ENCODE measurements at places on chromosomes 2 and 18.
A peak's percentile ranks its signal among the peaks of the same experiment; 100 is the strongest.

GRCh38 chr2:134039912-134040581 lies 213.8 kb upstream of the MGAT5 start:
- DNase-seq = no peak

GRCh38 chr2:132623096-132623839 lies 46.7 kb downstream of the LYPD1 start:
- no peak for DNase-seq

- DNase-seq = no peak
These were observed 83.5 kb downstream of the RBM43 start for GRCh38 chr2:151178207-151178606.

DNA sequence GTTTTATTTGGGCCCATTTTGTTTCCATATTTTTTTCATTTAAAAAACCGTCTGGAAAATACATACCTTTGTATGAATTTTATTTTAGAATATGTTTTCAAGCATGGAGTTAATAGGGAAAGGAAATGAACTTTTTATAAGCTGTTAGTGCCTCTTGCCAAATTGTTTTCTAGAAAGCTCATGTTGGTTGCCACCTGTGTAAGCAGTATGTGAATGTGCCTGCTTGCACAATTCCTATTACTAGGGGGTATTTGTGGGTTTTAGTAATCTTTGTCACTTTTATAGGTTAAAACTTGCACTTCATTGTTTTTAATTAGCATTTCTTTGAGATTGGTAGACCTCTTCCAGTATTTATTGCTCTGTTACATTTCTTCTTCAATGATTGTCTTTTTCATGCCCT lies 107.3 kb downstream of the TANC1 start:
- no peak for DNase-seq

DNA sequence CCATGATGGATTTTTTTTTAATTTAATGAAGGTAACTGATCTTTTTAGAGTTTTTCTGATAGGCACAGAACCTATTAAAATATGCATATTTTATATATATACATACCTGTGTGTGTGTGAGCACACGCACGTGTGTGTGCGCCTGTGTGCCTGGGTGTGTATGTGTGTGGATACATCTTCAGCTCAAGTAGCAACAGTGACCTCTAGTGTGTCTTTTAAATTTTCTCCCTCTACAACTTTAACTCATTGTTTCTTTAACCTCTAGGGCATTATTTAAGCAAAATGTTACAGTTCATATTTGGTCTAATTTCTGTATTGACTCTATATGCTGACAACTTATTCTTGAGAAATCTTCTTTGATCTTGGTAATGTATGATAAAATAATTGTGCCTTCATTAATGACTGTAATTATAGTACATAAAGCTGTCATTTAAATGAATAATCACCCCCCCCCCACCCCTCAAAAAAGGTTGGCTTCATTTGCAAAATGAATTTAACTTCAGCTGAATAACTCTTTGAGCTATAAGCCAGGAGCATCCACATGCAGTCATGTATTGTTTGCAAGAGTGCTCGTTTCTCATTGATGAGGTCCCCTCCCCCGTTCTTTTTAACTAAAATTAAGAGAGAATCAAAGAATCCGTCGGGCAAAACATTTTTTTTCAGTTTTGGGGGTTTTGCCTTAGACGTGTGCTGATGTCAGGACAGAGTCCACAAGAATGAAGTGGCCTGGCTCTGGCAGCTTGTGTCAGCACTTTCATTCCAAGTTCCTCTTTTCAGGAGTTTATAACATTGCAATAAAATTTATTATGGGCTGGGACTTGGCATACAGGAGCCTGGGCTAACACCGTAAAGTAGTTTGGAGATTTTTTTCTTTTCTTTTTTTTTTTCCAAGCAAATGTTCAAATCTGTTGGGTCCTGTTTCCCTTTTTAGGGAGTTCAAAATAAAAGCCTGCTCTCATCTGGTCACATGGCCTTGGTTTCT lies 80.0 kb downstream of the ETAA1 start:
- DNase-seq = peak; percentile 44

DNA sequence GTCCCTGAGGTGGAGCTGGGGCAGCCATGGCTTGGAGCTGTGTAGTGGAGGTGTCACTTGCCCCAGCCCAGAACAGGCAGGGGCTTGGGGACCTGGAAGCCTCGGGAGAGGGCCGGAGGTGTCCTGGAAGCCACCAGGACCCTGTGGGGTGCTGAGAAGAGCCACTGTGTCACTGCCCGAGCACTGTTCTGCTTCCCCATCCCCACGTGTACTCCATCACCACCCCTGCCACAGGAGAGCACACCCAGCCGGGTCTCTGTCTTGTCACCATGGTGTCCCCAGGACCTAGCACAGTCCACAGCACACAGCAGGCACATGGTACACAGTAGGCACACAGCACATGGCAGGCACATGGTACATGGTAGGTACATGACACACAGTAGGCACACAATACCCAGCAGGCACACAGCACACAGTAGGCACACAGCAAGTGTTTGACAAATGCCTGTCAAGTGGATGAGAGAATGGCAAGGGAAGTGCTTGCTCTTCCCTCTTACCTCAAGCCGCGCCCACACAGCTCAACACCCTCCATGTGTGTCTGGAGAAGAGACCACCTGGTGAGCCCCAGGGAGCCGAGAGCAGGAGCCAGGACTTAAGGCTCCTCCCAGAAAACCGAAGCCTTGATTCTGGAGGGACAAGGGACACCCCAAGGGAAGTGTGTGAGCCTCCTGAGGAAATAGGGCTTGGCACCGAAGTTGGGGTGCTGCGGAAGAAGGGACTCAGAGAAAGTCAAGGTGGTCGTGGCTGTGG lies 13.3 kb downstream of the MBP start:
- no peak for DNase-seq

DNA sequence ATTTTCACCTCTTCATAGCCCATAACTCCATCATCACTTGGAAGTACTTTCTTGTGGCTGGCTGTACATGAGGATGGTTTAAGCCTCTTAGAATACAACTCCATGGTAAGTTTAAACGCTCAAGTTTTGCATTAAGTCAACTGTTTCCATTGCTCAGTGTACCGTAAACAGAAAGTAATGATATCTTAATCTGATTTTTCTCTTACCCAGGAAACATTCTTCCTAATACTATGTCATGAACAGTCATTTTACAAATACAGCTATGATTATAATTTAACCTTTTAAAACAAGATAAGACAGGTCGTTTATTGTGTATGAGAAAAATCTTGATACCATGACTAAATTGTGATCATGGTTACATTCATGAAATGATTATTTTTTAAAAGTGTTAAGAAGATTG lies 11.6 kb upstream of the DYNC2LI1 start:
- no peak for DNase-seq

- DNase-seq = no peak
These were observed 1040.7 kb upstream of the SLC39A10 start for GRCh38 chr2:194616334-194616733.

GRCh38 chr2:154231021-154231420 lies 359.3 kb downstream of the GALNT13 start:
- no peak for DNase-seq

DNA sequence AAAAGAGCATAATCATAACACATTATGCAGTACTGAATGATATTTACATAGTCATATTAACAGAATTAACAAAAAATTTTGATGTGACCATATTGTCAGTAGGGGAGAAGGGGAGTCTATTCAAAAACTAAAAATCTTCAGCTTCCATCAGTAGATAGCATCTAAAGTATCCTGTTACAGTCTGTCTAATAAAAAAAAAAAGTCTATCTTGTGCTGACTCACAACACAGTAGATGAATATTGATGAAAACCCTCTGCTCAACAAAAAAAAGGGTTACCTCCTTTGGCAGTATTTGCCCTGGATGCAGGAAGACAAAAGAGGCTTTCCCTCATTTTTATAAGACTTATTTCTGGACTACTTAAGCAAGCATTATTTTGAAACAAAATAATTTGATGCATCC lies 27.3 kb downstream of the GRB14 start:
- DNase-seq = no peak

GRCh38 chr2:39266139-39266805 lies 22.5 kb upstream of the CDKL4 start:
- DNase-seq = no peak

- DNase-seq = no peak
These were observed 30.4 kb downstream of the CYTIP start for GRCh38 chr2:157413326-157414035.

DNA sequence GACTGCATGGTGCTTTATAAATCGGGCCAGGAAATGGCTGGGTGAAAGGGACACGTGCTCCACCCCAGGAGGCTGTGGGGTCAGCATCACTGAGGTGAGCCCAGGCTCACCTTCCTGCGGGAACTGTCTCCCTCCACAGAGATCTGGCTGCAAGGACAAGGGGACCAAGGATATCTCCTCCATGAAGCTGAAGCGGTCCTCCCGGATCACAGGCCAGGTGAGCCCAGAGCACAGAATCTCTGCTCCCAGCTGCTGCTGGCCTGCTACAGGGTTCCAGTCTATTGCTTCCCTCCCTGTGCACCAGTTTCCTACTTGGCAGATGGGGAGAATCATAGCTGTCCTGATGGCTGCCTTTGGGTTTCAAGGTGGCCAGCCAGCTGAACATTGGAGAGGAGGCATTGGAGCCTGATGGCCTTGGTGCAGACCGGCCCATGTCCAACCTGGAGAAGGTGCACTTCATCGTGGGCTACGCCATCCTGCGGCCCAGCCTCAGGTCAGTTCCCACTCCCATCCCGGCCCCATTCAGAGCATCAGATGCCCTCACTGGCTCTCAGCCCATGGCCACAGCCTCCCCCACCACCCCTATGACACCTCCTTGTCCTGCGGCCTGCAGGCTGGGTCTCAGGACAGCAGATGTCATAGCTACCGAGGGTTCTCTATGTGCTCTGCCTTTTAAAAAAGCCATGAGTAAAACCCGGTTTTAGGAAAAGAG lies 33.7 kb upstream of the GPR17 start:
- no peak for DNase-seq

- no peak for DNase-seq
These were observed 348.4 kb upstream of the RAB12 start for GRCh38 chr18:8260827-8261226.

- DNase-seq = no peak
These were observed 829.6 kb upstream of the VRK2 start for GRCh38 chr2:57217013-57217412.

DNA sequence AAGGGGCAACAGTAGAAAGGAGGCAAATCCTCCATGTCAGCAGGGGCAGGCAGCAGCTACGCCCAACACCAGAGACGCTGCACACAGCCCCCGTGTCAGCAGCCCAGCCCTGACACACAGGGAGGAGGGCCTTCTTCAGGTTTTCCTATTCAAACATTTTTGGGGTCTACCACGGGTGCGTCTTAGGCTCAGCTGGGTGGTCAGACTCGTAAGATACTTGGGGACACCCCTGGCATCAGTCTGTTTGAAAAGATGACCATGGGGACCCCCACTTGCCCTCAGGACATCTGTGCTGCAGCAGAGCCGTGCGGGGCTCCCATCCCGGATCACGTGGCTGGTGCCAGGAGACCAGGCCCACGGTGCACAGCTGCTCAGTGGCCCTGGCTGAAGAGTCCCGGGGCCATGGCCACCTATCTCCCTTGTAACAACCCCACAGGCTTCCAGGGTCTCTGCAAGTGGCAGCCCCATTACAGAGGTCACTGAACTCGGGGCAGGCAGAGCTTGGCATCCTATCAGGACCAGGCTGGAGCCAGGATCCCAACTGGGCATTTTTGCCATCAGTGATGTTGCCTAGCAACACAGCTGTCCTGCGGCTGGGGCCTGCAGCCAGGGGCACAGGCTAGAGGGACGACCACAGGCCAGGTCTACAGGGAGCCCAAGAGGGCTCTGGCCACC lies 82.5 kb downstream of the EDAR start:
- DNase-seq = no peak

- DNase-seq = no peak
These were observed 4.4 kb downstream of the ANKRD23 start for GRCh38 chr2:96839293-96839874.

GRCh38 chr2:17065536-17065935 lies 399.9 kb upstream of the CYRIA start:
- DNase-seq = no peak

DNA sequence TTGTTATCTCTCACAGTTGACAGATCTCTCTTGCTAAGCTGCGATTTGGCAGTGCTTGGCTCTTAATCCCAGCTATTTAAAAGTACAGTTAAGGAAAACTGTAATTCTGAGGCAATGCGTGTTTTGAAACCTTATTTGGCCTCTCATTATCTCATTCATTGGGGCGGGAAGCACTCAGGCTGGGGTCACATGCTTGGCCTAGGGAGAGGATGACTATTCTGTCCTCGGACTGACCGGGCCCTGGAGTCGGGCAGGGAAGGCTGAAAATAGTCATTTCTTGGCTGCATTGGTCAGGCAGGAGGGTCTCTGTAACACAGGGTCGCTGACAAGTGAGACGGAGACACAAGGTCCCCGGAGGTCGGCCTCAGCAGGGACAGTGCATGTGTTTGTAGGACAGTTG lies 20.2 kb upstream of the EMILIN2 start:
- no peak for DNase-seq

DNA sequence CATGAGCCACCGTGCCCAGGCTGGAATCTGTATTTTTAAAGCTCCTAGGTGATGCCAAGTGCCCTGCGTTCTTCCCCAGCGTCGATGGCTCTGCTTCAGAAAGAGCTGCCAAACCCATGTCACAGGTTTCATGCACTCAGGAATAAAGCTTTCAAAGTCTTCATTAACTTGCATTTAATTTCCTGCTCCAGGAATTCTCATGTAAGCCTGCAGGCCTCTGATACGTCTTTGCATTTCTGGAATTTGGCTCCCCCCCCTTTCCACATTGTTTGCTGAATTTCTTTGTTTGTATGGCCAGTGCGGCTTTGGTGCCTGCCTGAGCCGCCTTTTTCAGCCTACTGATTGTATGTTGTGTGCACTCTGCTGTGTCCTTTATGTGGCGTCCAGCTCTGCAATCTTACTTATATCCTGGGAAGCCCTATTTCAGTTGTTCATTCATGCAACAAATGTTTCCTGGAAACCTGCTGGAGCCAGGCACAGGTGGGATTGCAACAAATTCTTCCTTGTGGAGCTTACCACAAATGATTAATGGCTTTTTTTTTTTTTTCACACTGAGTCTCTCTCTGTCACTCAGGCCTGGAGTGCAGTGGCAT lies 17.9 kb upstream of the OTOF start:
- no peak for DNase-seq

DNA sequence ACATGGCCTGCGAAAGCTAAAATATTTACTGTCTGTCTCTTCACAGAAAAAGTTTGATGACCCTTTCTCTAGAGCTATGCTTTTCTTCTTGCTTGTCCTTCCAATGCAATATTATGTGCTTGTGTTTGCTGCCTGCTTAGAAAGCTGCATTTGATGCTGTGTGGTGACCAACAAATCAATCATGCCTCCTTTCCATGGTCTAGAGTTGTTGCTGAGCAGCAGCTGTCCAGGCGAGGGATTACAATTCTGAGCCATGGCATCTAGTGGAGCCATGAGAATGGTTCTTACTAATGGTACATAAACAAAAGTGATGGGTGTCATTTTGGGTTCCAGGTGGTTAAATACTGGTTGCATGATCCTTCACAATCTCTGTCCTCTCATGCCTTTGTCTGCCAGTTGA lies 1142.1 kb downstream of the DPP10 start:
- no peak for DNase-seq

DNA sequence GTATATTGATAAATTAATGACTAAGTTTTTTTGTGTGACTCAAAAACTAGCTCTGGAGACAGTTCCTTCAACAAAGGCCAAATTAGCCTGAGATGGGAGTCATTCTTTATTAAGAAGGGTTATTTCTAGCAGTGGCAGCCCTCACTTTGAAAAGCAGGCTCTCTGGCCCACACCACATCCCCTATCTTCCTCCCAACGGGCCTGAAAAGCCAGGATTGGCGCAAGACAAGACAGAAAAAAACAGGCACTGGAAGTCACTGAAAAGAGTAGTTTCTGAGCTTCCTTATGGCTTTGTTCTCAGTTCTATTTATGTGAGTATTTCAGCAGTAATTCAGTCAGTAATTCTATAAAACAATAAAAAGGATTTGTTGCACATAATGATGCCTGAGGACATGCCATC lies 149.0 kb downstream of the LAMA3 start:
- DNase-seq = no peak

Data from NCI-H748 treated with DMSO at 0.1 percent for 48 hours (cell line).